ENCODE measurements at places on chromosomes 3 and 15.

- DNase-seq, result no peak
Observed at GRCh38 chr3:123696808-123697207, 112.0 kb upstream of the HACD2 start.

- no peak for DNase-seq
Observed at GRCh38 chr15:83714939-83715628, 61.2 kb downstream of the ADAMTSL3 start.

DNA sequence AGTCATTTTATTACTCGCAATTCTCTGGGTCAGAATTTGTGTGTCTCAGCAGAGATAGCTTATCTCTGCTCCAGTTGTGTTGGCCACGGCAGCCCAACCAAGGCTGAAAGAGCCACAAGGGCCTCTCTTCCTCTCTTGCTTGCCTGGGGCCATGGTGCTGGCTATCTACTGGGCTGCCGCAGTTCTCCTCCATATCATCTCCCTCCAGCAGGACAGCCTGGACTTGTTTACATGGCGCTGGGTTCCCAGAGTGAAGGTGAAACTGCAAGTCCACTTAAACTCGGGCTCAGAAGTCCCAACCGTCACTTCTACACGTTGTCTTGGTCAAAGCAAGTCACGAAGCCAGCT, 134.8 kb downstream of the UACA start:
- DNase-seq, result no peak

DNA sequence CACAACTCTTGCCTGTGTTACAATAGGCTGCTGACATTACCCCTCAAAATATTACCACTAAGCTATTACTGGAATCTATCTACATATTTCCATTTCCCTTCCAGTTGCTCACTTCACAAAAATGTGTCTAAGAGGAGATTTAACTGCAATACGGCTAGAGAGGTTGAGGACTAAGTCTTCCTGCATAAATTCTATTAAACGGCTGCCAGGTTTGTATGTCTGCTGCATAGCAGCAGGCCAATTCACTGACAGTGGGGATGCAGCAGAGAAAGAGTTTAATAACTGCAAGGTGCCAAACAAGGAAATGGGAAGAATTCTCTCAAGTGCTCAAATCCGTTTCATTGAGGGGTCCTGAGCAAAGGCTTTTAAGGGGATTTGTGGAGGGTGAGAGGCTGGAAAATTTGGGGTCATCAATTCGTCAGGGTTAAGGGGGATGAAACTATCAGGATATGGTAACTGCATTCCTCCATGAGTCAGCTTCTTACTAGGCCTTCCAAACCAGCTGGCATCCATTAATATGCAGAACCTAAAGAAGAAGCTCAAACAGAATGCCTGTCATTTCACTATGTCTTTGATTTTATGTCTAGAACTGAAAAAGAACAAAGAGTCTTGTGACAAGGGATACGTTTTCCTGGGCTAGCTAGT, 675.6 kb downstream of the TBL1XR1 start:
- DNase-seq, result no peak

GRCh38 chr3:110758208-110758607, 313.4 kb upstream of the NECTIN3 start:
- DNase-seq, result no peak

GRCh38 chr15:96264351-96264798, 66.1 kb upstream of the NR2F2 start:
- no peak for DNase-seq

DNA sequence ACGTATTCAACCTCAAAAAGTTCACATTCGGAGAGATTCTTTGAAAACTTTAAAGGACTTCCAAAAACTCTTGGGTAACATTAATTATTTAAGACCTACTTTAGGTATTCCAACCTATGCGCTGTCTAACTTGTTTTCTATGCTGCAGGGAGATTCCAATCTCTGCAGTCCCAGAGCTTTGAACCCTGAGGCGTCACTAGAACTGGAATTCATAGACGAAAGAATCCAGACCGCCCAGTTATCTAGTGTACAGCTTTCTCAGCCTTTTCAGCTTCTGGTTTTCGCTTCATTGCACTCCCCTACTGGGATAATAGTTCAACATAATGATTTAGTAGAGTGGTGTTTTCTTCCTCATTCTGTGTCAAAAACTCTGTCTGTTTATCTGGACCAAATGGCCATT, 711.3 kb downstream of the ROBO1 start:
- no peak for DNase-seq
